ENCODE measurements at places on chromosomes 2 and 18.

DNA sequence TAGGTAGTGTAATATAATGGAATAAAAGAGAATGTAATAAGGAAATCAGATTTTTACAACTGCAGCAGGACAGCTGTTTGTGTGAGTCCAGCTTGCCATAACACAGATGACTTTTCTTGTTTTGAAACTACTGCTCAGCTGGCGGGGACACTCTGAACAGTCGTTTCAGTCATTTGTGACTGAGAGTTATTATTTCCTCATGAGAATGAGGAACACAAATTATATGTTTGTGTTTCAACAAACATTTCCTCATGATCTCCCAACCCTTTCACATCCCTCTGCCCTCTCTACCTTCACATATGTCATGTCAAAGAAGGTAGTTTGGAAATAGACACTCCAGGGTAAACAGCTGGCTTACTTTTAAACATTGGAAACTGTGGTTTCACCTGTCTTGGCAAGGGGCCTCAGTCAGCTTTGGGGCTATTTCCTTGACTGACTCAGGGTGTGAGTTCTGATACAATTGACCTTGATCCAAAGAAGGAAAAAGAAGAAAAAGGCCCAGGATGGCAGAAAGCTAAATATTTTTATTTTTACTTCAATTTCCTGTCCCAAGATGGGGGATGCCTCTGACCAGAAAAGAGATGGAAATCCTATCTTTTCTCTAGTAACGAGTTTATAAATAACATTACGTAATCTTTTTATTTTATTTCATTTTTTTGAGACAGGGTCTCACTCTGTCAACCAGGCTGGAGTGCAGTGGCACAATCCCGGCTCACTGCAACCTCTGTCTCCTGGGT lies 593 bp downstream of the SP140L start:
- DNase-seq = no peak

DNA sequence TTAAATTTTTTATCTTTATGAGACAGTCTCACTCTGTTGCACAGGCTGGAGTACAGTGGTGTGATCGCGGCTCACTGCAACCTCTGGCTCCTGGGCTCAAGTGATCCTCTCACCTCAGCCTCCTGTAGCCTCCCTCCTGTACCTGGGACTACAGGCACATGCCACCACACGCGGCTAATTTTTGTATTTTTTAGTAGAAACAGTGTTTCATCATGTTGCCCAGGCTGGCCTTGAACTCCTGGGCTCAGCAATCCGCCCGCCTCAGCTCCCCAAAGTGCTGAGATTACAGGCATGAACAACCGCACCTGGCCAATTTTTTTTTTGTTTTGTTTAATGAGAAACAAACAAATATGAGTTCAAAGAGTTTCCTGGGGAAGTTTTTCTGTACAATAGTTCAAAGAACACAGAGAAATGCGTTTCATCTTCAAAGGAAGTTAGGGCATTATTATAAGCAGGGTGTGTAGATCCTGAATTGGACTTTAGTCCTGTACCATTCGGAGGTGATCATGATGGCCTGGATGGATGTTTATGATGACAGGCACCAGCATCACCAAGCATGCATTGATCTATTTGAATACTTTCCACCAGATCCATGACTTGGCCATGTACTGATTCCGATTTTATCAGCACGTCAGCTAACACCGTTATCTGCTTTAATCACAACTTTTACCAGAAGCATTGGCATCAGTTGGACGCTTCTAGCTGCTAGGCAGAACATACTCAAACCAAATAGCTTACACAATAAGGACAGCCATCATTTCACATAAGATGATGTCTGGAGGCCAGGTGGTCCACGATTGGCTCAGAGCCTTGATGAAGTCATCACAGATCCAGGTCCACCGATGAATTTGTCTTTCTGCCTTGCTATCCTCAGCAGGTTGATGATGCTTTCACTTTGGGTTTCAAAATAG lies 28.9 kb downstream of the TCF23 start:
- DNase-seq = no peak

- DNase-seq = no peak
These were observed 119.6 kb upstream of the ITGA6 start for GRCh38 chr2:172307800-172308199.

GRCh38 chr2:120770176-120770575 lies 34.5 kb downstream of the GLI2 start:
- DNase-seq = no peak

- DNase-seq = no peak
These were observed 24.4 kb downstream of the CXCR4 start for GRCh38 chr2:136093583-136093982.

GRCh38 chr18:11981543-11982366 lies 448 bp downstream of the IMPA2 start:
- no peak for DNase-seq

DNA sequence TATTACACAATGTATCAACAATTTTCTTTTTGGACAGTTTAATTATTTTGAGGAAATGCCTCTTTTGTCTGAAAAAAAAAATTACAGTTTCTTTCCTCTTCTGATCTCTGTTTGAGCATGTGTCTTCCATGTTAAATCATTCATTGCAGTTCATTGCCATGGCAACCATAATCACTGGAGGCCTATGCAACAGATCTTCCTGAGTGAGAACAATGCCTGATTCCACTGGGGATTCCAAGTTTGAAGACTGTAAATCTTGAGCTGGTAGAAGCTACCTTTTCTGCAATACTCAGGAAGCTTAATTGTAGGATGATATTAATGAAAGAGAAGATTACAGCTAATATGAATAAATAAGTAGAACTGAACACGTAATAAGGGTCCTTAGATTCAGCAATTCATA lies 721.4 kb upstream of the CNTNAP5 start:
- no peak for DNase-seq

DNA sequence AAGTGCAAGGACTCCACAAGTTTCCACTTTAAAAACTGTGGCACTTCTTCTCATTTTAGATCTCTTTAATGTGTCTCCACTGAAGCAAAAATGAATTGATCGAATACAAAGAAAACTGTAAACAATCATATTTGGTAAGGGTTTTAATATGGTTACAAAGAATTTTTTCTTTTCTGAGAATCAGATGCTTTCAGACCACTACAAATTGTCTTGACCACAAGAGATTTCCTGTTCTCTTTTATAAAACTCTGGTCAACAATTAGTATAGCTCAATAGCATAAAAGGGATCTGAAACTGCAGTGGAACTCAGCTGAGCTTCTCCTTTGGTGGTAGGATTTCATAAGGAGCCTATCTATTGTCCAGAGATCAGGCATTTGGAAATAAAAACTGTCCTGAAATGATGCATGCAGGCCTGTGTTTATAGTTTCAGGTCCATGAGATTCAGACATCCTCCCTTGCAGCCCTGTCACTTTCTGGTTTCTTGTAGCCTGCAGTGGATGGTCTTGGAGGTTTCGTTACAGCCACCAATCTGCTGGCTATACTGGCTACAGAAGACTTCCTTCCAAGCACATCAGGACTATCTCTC lies 120.0 kb downstream of the DOCK10 start:
- DNase-seq = no peak

DNA sequence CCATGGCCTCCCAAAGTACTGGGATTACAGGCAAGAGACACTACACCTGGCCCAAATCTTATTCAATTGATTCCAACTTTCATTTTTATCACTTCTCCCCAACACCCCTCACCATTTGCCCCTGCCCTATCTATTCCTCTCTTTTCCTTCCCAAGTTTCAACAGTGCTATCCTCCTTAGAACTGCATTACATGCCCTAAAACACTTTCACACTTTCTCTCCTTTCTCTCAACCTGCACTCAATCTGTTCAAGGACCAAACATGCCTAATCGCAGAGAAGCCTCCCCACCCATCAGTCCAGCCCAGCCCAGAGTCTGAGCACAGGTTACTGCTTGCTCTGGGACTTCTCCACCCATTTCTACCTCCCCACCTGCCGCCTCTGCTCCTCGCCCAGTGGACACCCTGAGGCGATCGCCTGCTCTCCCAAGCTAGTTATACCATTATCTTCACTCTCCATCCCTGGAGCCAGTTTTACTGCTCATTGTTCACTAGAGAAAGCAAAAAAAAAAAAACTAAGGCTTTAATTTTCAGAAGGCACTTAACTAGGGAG lies 23.7 kb upstream of the DSG1 start:
- DNase-seq = no peak

DNA sequence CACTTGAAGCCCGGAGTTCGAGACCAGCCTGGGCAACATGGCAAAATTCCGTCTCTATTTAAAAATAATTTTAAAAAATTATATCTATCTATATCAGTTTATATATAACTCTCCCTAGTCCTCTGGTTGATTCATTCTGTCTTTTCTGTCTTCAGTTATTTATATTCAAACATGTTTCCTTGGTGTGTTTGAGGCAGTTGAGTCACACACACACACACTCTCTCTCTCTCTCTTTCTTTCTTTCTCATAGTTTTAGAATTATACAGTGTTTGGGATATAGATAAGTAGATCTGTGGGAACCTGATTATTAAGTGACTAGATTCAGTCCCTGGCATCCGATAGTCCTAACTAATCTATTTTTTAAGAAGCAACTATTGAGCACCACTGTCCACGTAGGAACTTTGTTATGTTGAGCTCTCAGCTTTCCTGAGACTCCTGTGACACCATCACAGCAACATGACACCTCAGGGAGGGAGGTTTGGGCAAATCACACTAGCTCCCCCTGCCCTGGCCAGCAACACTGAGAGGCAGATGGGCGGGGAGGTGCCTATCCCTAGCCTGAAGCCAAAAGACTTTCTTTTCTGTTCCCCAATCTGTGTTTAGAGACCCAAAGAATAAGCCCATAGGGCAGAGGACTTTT lies 482.7 kb downstream of the DLGAP1 start:
- no peak for DNase-seq

DNA sequence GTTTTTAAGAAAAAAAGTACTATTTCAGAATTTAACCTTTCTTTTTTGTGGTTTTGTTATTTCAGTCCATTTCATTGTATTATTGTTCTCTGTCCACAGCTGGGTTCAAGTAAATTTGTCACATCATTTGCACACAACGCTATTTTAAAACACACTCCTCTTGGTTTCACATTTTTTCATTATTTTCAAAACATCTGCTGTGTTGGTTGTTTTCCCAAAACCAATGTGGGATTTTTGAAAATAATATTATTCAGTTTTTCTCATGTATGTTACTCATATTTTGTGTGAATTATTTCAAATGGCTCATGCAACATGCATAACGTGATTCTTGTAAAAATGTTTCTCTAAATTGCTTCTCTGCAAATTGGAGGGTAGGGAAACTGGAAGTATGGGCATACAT lies 589.2 kb downstream of the METTL4 start:
- no peak for DNase-seq

GRCh38 chr2:191355170-191355758 lies 110.1 kb downstream of the MYO1B start:
- DNase-seq = no peak

DNA sequence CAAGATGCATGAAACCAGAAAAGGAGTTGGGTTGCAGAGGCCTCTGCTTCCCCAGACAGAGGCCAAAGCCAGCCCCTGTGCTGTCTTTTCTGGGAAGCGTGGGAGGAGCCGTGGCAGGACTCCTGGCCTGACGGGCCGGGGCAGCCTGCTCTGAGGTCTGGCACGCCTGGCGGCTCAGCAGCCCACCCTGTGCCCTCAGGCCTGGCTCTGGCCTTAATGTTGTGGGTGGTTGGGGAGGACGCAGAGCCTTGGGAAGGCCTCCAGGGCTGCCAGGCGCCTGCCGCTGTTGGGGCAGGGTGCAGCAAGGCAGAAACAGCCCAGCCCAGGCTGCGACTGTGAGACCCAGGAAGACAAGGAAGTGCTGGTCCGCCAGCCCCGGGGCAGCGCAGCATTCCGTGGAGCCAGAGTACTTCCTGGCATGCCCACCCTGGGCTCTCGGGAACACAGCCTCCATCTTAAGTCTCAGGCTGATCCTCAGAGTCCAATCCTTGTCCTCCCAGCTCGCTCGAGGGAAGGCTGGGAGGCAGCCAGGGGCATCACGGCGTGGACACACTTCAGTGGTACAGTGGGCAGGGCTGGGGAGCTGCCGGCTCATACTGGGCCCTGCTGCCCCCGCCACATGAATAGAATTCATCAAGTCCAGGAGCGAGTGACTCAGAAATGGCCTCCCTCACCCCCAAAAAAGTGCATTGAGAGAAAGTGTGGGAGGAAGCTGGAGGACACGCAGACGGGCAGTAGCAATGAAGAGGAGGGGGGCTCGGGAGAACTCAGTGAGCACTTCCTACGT lies 72.6 kb downstream of the EMX1 start:
- no peak for DNase-seq

GRCh38 chr2:204239411-204240165 lies 303.0 kb downstream of the ICOS start:
- no peak for DNase-seq

GRCh38 chr2:57570961-57571360 lies 475.6 kb upstream of the VRK2 start:
- DNase-seq = no peak

GRCh38 chr2:173673640-173674039 lies 291.5 kb downstream of the SP3 start:
- no peak for DNase-seq

DNA sequence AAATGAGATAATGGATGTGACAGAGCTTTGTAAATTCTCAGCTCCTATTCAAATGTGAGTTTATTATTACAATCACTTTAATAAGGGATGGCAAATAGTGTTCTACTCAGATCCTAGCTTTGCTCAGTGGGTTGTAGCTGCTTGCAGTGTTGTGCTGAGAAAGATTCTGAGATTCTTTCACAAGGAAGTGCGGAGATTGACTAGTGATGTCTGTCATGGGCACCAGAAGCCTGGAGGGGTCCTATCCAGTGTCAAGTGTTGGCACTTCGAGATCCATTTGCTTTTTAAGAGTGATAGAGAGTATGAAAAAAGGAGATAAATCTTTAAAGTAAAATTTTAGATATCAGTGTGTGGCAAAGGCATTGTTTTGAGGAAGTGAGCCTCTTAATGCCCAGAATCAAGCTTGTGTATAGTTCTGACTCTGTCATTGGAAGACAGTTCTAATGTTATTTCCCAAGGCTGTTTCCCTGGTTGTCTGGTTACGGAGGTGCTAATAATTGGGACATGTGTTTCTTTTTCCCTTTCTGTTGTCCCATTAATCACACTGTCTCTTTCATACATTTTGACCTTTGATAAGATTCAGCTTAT lies 181.7 kb upstream of the SPRED2 start:
- no peak for DNase-seq

- DNase-seq = no peak
These were observed 9.6 kb upstream of the ITPRIPL1 start for GRCh38 chr2:96315400-96316071.

DNA sequence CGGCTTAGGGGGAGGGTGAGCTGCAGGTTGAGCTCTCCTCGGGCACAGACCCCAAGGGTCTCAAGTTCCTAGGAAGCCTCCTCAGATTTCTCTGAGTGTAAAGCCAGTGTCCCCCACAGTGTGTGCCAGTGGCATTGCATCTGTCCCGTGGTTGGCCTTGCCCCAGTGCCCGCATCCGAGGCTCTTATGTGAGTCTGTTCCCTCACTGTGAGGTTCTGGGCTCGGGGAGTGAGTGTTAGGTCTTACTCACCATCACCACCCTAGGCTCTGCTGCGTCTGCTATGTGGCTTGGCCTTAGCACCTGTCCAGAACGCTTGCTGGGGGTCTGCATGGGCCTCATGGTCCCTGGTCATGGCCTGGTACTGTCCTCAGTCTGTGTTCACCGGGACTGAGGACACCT lies 88.7 kb upstream of the PXDN start:
- DNase-seq = no peak

- DNase-seq = no peak
These were observed at the start of gene THSD7B for GRCh38 chr2:136765256-136766072. THSD7B (plus strand) TSS chr2:136765545; CDS start chr2:136882179, 116,634 bp downstream.
